ENCODE measurements at places on chromosomes 3 and 15.

- no peak for DNase-seq
These were observed 81.3 kb downstream of the ADCY5 start for GRCh38 chr3:123367467-123368154.

DNA sequence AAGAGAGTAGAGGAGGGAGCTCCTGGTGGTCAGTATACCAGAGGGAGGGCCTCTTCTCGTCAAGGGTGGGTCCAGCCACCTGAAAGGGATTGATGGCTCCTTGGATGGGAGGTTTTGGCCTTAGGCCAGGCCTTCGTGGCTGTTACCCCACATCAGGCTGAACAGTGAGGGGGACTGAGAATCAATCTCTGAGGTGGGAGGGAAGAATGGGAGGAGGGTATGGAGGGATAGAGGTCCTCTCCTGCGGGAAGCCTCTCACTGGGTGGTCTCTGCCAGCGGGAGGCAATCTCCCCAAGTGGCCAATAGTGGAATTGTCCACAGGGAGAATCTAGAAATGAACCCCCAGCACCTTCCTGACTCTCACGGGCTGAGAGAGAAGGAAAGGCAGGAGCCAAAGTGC is 53.5 kb downstream of the BSN start:
- DNase-seq = no peak

- no peak for DNase-seq
These were observed 78.2 kb upstream of the UMPS start for GRCh38 chr3:124652009-124652408.

GRCh38 chr3:56133423-56133822 is 334.8 kb downstream of the ERC2 start:
- DNase-seq = peak; percentile 79

DNA sequence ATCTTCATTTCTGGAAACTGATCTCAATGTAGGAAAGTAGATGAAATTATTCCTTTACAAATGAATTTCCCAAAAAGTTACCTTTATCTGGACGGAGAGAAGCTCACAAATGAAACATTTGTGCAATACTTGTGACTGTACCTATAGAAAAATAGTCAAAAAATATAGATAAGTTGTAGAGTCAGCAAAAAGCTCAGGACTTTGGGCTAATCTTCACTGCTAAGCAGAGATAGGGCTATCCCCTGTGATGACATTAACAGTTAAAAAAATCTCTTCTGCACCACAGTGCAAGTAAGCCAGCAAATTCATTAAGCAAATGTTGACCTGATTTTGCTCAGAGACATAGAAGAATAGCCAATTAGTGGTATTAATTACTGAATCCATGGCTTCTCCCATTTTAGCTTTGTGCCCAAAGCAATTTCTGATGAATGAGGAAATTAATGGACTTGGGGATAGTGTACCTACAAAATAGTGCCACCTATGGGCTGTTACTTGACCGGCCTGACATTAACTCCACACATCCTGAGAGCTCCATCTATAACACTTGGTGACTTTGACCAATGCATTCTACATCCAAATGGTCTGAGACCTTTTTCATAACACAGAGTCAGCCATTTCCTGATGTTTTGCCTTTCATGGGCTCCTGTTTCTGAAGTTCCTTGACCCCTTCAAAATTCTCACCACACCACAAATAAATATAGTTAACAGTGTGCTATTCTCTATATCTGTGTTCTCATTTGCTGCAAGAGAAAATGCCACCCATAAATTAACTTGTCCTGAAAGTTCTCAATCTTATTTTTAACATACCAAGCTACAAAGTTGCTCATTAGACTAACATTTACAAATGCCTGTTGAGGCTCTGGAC is 105.0 kb downstream of the SSR3 start:
- no peak for DNase-seq

DNA sequence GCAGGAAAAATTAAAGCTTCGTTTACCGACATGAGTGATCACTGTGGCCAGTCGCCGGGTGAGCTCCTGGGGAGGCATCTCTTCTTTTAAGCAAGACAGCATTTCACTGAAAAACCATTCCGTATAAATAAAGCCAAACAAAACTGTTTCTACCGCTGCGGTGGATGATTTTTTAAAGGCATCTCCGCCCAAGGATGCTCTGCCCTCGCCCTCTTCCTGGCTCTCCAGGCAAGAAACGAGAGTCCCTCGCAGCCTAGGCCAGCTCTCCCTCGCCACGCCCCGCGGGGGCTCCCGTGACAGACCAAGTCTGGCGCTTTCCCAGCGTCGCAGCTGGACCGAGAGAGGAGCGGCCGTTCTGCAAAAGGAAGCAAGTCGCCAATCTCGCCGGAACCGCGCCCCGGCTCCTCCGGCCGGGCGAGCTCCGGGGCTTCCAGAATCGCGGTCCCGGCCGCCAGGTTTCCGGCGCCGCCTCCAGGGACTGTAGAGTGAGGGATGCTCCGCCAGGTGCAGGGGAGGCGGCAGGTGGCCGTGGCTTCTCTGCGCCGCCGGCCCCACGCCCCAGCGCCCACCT is 458 bp downstream of the MCF2L2 start:
- no peak for DNase-seq

GRCh38 chr15:31345606-31346366 is 19.2 kb downstream of the KLF13 start:
- no peak for DNase-seq

GRCh38 chr15:80953001-80953952 is 36.3 kb downstream of the MESD start:
- no peak for DNase-seq

GRCh38 chr15:86183596-86184491 is 104.2 kb downstream of the AGBL1 start:
- no peak for DNase-seq

GRCh38 chr3:185537369-185537970 is 14.9 kb downstream of the LIPH start:
- DNase-seq = peak; percentile 23

- DNase-seq = no peak
These were observed 390.3 kb upstream of the AGTR1 start for GRCh38 chr3:148307443-148307843.

DNA sequence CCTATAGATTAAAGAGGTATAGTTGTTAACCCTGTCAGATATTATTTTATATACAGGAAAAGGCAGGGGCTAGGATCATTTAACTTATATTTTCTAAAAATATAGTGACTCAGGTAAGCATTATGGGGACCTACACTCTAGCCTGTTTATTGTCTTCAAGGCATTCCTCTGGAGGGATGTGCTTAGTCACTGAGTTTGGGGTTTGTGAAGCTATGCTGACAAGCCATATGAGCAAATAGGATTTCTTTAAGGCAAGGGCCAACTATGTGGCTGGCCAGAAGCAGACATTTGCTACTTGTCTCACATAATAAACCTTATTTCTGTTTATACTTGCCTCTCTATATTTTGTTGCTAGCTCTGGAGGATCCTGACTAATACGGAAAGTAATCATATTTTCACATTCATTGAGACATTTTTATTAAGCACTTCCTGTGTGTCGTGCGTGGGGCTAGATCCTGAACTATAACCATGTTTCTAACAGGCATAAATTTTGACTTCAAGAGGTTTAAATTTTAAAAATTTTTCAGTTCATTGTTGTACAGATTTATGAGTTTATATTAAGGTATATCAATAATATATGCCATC is 153.4 kb downstream of the OTOL1 start:
- DNase-seq = no peak

DNA sequence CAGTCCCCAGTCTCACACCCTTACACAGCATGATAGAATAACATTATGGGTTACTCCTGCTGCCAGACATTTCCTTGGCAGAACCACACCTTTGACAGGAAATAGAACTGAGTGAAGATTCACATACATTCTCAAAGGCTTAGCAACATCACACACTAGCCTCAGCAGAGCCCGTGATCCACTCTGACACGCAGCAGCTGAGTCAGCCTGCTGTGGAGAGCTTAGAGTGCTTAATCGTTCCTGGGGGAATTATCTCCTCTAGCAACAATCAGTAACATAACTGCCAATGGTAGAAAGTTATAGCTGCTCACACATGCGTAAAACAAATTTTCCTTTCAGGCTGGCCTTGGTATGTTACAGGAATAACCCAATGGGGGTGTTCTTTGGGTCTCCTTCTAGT is 382.1 kb downstream of the GAP43 start:
- peak; percentile 99 for DNase-seq

- no peak for DNase-seq
These were observed 7.3 kb downstream of the FBLN2 start for GRCh38 chr3:13556207-13556606.

DNA sequence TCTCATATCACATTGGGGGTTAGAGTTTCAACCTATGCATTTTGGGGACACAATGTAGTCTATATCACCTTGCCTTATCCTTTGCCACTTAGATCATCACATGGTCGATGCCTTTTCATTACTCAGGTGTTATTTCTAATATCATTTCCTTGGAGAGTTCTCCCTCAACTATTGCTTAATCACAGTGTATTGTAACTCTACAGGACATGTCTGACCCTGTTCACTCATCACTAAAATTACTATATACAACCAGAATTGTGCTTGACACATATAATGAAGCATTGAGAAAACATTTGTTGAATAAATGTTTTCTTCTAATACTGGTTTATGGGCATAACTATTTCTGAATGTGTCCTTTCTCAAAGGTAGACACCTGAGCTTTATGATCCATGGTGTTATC is 207.4 kb downstream of the EPHA6 start:
- no peak for DNase-seq

- DNase-seq = peak; percentile 67
These were observed 4.6 kb downstream of the SNUPN start for GRCh38 chr15:75620841-75621391.

DNA sequence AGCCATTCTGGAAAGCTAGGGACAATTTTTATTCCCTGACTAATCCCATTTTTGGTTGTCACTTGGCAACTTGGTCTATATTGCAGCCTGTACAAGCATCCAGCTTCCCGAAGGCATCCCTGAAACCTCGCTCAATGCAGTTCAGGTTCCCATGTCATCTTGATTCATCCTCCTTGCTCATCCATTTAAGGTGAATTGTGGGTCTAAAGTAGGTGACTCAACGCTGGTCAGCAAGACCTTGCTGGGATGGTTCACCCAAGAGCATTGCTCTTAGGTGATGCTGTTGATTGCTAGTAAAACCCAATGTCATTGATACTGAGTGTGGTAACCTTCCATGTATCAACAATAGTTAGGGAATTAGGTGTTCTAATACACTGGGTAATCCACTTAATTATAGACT is 13.1 kb upstream of the RAB8B start:
- no peak for DNase-seq

DNA sequence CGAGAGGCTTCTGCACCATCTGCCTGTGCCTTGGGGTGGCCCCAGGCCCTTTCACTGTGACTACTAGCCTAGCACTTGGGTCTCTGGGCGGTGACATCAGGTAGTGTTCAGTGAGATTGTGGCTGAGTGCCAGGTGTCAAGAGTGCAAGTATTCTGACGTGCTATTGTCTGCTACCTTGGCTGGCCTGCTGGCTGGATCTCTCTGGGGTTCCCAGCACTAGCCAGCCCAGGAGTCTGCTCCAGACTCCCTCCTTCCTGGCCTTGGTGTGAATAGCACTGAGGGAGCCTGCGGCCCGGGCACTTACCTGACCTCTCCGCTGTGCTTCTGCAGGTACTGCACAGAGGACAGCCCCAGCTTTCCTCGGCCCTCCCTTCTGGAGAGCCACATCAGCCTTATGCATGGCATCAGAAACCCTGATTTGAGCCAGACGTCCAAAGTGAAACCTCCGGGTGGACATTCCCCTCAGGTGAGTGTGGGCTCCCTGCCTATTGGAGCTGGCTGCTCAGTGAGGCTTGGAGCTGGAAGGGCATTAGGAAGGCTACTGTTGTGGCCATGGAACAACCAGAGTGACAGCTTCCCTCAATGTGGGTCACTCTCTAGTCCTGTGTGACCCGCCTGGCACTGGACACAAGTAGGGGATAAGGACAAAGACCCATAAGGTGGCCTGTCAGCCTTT is 17.5 kb upstream of the ALPK3 start:
- DNase-seq = no peak

DNA sequence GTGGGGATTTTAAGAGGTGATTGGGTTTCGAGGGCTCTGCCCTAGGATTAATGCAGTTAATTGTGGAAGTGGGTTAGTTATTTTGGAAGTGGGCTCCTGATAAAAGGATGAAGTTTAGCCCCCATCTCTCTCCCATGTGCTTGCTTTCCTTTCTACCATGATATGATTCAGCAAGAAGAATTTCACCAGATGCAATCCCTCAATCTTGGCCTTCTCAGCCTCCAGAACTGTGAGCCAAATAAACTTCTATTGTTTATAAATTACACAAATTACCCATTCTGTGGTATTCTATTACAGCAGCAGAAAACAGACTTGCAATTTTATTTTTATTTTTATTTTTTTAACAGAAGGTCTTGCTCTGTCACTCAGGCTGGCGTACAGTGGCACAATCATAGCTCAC is 27.3 kb upstream of the UBE2E1 start:
- DNase-seq = no peak

- DNase-seq = no peak
These were observed 20.7 kb downstream of the USP13 start for GRCh38 chr3:179673523-179673922.

DNA sequence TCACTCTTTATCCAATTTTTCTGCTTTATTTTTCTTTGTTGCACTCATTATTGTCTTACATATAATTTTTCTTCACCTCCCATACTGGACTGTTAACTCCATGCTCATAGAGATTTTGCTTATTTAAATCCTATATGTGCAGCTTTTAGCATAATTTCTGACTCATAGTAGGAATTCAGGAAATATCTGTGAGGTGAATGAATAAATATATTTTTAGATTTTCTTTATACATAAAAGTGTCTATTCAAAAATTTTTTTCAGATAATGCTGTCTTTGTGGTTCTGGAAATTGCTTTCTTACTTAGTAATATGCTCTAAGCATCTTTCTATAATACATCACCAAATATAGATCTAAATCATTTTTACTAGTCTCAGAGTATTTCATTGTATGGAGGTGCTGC is 191.8 kb upstream of the SUCLG2 start:
- no peak for DNase-seq

DNA sequence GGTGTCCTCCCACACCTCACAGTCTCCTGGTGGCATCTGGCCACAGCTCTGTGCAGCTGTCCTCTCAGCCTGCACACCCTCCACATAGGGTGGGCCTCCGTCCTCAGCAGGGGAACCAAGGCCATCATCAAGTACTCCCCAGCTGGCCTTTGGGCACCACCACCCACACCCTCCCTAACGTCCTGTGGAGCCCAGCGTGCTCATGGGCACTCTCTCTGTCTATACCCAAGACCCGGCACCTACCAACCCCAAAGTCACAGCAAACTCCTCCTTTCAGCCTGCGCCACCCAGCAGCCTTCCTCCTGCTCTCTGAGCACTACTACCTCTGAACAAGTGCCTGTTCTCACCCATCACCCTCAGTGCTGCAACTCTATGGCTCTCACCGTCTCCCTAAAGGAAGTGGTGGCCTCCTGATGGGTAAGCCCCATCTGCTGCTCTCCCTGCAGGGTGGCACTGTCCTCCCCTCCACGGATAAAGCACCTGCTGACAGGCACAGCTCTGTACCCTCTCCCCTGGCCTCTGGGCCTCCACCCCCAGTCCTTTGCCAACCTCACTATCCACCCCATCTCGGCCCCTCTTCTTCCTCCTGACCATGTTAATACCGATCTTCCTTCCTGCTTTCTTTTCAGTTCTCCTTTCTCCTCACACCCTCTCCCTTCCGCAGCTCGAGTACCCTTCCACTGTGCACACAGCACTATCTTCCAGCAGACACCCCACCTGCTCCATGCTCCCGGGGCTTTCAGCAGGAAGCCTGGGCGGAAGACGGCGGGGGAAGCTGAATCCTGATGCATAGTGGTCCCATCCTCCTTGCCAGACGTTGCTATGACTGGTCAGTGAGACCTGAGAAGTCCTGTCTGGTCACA is 31.5 kb downstream of the SLC41A3 start:
- DNase-seq = no peak

GRCh38 chr3:190009614-190010013 is 111.1 kb downstream of the P3H2 start:
- no peak for DNase-seq

GRCh38 chr3:94184781-94185180 is 121.9 kb downstream of the NSUN3 start:
- DNase-seq = no peak

All from AG04449 (cell line).